ENCODE measurements at places on chromosomes 7 and 10. TPM values are rescaled to one million over a fixed set of nuclear protein-coding genes. Genes with fewer than 3 reads are reported as not detected.

DNA sequence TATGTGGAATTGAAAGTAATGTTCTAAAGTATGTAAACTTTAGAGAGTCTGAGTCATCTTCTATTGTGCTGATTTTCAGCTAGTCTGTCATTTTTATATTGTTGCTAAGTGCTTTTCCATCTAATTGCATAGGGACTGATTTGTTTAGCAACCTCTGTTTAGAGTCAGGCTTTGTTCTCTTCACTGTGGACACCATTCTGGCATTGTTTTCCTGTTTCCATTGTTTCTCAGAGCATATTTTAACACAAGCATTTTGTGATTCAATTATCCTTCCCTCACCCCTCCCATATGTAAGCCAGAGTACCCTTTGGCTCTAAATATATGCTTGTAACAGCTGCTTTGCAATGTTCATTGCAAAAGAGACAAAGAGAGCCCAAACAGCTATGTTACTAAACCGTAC, 748.4 kb upstream of the PHF14 start:
- DNase-seq = no peak

BUB3 gene
- polyA plus RNA-seq = 138 TPM

DNA sequence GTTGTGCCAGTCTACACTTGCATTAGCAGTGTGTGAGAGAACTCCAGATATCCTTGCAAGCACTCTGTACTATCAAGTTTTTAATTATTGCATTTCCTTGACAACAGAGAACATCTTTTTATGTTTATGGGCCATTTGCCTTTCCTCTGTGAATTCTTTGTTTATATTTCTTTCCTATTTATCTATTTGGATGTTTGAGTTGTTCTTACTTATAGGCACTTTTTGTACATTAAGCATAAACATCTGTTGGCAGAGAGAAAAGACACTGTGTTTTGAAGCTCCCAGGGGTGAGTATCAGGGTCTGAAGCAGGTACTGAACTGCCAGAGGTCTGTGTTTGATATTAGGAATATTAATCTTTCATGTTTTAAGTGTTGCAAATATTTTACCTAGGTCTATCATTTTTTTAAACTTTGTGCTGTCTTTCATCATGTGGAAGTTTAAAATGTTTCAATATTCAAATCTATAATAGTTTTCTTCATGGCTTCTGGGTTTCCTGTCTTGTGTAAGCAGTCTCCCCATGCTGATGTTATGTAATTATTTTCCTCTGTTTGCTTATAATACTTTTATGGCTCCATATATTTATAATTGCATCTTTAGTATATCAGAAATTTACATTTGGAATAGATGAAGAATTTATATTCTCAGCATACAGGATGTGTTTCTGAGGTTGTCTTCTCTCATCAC, 17.7 kb upstream of the PDCD4 start:
- DNase-seq = no peak

DNA sequence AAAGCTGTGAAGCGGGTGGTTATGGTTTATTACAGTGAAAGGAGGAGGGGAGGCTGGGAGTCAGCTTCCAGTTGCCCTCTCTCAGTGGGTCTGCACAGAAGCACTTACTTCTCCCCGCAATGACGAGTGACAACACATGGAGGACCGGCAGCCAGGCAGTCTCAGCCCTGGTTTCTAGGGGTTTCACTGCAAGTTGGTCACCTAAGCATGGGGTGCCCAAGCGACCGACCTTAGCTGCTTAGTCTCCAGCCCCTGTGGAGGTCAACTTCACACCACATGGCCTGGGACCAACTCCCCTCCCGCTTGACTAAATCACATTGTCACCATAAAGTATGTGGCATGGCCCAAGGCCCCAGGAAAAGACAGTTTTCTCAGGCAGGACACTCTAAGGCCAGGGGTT, 99.9 kb upstream of the ZNF32 start:
- DNase-seq = no peak

DNA sequence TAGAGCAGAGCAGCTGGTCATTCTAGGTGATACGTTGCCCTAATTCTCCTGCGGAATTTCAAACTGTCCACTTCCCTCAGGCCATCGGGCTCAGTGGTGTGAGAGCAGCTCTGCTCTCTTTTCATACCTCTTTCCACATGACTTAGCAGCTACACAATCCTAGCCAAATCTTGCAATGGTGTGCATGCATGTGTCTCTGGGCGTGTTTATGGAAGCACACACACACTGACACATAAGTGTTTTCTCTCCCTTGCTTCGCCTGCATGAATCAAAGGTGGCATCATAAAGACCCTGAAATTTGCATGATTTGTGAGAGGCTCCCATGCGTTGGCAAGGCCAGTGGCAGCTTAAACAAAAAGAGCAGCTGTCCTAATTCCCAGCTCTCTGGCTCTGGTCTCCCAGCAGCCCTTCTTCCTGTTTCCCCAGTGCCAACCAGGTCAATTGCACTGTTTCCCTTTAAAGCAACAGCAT, 1189.5 kb downstream of the GATA3 start:
- no peak for DNase-seq

GRCh38 chr7:37815671-37816371, 32.6 kb upstream of the NME8 start:
- DNase-seq = no peak

- no peak for DNase-seq
Observed at GRCh38 chr7:157684909-157685429, 348.2 kb downstream of the DNAJB6 start.

GRCh38 chr7:31950091-31950755, 120.0 kb downstream of the PDE1C start:
- DNase-seq = no peak

GRCh38 chr7:149824301-149824741, 13.9 kb upstream of the ZNF862 start:
- DNase-seq = no peak

- DNase-seq = no peak
Observed at GRCh38 chr7:50791938-50792341, 9.2 kb upstream of the GRB10 start.

TBXAS1 gene
- 31.6 TPM for polyA plus RNA-seq

MMP21 gene
- polyA plus RNA-seq = 0.38 TPM

GRCh38 chr10:94710578-94710977, 27.0 kb downstream of the CYP2C18 start:
- DNase-seq = no peak

- DNase-seq = no peak
Observed at GRCh38 chr10:124255556-124255955, 162.2 kb upstream of the CHST15 start.

- no peak for DNase-seq
Observed at GRCh38 chr10:28331841-28332240, 29.0 kb upstream of the MPP7 start.

Measured in left renal pelvis (tissue), 4 donors.